ENCODE measurements at places on chromosomes 1 and 21. TPM values are rescaled to one million over a fixed set of nuclear protein-coding genes. Genes with fewer than 3 reads are reported as not detected.

Gene SDC3
- total RNA-seq: 57.1 TPM

Gene PAX7
- under 0.01 TPM for total RNA-seq

Gene RAP1GAP
- 18.8 TPM for total RNA-seq

GRCh38 chr1:193806079-193807048, 620.0 kb upstream of the B3GALT2 start:
- DNase-seq: no peak

DNA sequence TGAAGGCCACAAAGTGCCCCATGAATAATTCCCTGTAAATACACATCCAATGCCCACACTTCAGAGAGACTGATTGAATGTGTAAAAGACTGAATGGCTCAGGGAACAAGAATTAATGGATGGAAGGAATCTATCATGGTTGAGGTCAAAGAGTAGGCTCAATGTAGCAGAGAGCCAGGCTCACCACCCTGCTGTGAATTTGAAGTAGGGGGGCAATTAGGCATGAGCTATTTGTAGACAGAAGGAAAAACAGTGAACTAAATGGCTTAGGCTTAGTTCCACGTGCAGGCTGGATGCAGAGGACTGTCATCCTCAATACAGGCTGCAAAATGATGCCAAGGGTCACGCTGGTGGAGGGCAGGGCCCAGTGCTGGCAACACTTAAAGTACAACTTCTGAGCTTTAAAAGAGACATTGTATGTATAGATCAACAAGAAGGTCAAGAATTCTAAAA, 22.9 kb upstream of the IGSF3 start:
- DNase-seq: no peak

Gene SERPINC1
- not detected for total RNA-seq

DNA sequence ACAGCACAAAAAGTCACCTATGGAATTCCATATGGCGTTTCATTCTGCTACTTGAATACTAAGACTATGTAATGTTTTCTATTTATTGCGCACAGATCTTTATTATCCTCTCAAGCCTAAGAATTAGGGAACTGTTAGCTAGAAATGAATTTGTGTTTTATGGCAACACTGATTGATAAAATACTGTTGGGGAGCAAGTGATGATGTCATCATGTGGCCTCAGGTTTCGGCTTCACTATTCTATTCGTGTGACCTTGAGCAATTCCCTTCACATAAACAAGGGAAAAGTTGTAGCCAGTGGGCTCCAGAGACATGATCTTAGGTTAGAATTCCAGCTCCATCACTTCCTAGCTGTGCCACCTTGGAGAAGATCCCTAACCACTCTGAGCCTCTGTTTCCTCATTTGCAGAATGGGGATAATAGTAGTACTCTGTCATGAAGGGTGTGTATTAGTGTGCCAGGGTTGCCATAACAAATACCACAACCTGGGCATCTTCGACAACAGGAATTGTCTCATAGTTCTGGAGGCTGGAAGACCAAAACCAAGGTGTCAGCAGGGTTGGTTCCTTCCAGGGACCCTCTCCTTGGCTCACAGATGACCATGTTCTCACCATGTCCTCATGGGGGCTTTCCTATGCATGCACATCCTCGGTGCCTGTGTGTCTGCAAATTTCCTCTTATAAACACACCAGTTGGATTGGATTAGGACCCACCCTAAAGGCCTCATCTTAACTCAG, 371.2 kb downstream of the RRAGC start:
- DNase-seq: no peak

Gene TOR3A
- total RNA-seq: 16.7 TPM

Gene TP73
- total RNA-seq: 0.41 TPM

DNA sequence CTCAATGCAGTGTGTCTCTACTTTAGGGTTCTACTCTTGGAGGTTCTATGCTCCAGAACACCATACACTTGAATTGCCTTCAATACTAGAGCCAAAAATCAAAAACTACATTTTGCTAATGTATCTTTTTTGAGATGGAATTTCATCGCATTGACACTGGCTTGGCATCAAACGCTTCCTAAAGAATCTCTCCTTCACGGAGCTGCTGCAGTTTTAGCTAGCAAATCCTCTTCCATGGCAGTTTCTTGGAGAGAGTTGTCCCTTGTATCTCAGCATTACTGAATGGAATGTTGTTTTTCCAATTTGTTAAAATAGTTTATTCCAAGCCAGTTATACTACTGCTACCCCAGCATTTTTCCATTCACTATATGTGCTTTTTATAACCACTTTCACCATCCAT, 17.7 kb downstream of the SDCCAG8 start:
- DNase-seq: no peak

Gene OR2G6
- total RNA-seq: not detected

Gene ALPL
- 4.9 TPM for total RNA-seq

- no peak for DNase-seq
These were observed 5.6 kb downstream of the TMEM61 start for GRCh38 chr1:54986025-54986424.
